GM23248 (cell line): ENCODE measurements at places on chromosomes 11 and 22. TPM values are rescaled to one million over a fixed set of nuclear protein-coding genes. Genes with fewer than 3 reads are reported as not detected.
A peak's percentile ranks its signal among the peaks of the same experiment; 100 is the strongest.

DNA sequence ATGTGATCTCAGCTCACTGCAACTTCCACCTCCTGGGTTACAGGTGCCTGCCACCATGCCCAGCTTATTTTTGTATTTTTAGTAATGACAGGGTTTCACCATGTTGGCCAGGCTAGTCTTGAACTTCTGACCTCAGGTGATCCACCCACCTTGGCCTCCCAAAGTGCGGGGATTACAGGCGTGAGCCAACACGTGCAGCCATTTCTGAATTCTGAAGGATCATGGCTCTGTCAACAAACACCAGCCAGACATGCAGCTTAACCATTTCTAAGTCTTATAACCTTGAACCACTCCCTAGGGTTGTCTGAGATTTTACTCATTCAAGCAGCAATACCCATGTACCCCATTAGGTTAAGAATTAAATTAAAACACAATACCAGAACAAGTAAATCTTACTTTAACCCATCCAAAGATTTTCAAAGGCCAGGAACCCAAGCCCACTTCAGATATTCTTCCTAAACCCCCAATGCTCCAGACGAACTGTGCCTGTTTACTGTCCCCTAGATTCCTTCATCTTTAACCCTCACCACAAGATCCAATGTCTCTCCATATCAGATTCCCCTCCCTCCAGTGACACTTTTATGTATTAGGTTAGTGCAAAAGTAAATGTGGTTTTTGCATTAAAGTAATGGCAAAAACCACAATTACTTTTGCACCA lies 4.0 kb downstream of the RPS13 start:
- no peak for DNase-seq

DNA sequence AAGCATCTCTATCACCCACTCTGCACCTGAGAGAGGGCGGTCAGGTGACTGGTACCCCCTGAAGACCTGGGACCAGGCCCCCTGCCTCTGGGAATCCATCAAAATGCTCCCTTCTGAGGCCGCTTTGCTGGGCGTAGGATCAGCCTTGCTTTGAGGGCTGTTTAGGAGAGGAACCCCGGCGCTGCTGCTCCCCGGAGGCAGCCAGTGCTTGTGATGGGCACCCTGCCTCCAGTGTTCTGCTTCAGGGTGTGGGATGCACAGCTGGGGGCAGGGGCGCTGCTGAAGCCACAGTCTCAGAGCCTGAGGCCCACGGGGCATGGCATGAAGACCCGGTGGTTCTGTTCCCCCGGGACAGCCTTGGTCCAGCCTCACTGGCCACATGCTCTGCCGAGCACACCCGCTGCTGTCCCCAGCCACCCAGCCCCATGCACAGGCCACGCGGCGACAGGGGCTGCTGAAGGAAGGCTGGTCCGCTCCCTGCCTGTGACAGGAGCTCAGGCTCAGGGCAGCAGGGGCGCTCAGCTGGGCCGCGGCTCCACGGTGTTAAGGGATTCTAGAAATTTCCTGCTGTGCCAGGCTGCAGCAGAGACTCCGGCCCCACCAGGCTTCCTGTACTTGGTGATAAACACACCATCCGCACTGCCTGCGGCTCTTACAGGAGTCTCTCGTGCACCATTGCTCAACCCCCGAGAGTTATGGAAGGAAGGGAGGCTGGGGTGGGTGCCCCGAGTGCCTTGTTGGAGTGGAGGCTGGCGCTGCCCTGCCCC lies 91.0 kb downstream of the KCNQ1 start:
- no peak for DNase-seq

GPHA2 gene
- total RNA-seq, result not detected in 2 replicates

DGCR6 gene
- 0.86 and 7.8 TPM in 2 replicates for total RNA-seq

OR8G5 gene
- not detected in 2 replicates for total RNA-seq

- DNase-seq, result peak; percentile 12
Observed at GRCh38 chr11:130102301-130103249, 32.9 kb downstream of the APLP2 start.

DNA sequence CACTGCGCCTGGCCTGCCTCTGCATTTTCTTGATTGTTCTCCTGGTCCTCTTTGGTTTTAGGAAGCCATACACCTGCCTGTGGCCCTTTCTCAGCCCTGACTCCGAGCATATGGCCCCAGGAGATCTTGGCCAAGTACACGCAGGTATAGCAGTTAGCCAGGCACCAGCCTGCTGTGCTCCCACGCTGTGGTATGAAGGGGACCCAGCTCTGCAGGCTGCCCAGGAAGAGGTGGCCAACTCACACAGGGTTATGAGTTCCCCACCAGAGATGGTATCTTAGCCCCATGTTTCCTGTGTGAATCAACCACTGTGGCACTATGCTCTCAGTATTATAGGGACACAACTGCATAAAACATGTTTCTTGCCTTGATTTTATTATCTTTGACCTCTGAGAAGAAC lies 31.1 kb downstream of the SGSM3 start:
- no peak for DNase-seq

TSSK2 gene
- not detected in 2 replicates for total RNA-seq

DNA sequence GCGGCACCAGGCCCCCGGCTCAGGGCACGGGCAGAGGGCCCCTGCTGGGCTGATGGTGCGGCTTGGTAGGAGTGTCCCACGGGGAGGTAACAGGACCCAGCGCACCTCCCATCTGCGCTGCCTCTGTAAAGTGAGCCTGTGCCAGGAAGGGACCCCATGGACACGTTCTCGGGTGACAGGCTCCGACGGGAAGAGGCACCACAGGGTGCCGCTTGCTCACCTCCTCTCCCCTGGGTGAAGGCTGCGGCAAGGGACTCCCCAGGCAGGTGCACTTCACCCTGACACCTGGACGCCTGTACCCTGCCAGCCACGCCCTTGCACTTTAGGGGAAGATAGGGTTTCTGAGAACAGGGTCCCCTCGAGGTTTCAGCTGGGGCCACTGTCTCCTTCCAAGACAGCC lies 48.1 kb downstream of the SHANK2 start:
- DNase-seq, result no peak

MRGPRX4 gene
- total RNA-seq, result not detected in 2 replicates
